A549 (cell line): ENCODE measurements at places on chromosomes 3 and 15.

- DNase-seq: no peak
These were observed 61.5 kb downstream of the PRICKLE2 start for GRCh38 chr3:64163755-64164148.

DNA sequence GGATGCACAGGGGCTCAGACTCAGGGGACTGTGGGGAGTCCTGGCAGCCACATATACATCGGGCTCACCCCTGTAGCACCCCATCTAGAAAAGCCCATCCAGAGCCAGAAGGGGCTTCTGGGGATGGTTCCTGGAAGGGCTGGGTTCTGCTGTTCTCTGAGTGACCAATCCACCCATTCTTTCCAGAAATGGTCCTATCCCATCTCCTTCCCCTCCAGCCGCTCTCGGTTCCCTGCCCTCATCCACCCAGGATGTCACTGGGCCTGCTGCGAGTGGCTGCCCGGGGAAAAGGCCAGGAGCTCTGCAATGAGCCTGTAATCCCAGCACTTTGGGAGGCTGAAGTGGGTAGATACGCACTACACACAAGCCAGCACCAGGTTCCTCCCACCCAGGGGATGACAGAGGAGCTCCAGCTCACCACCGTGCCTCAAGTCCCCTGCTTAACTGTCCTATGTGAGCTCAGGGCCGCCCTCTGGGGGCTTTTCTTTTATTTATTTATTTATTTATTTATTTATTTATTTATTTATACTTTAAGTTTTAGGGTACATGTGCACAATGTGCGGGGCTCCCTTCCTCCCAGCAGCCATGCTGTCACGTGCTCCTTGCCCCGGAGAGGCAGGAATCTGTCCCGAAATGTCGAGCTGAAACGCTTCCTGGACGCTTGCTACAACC, 13.6 kb upstream of the CSK start:
- no peak for DNase-seq

DNA sequence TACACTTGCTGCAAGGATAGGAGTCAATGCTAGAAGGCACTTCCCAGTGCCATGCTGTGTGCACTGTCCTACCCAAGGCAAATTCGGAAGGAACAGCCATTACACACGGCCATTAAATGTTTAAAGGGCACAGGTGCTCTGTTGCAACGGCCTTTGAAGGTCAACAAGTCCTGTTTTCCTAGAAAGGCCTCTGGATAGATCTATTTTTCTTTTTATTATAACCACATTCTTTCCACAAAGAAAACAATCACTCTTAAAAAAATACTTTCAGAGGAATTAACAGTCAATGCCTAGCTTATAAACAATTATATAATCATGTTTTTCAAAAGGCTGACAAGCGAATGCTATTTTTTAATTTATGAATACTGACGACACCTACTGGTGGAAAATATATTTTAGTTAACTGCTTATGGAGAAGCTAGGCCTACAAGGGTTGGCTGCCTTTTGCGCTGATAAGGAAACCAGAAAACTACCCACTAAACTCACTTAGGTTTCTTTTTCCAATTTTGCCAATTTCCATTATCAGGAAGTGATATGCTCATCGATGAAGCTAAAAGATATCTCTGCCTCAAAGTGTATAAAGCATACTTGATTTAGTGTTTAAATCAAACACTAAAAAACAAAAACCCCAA, 2.4 kb downstream of the ARHGEF3 start:
- DNase-seq: peak; percentile 24

- no peak for DNase-seq
These were observed 34.8 kb downstream of the MITF start for GRCh38 chr3:69774029-69774428.
